Activated CD4-positive, alpha-beta T cell treated with anti-CD3 and anti-CD28 coated beads, Interleukin-2, amount 50 U/mL, for 48 hours (primary cell): ENCODE measurements at places on chromosomes 3 and 15.

GRCh38 chr3:147355084-147355752 is 51.1 kb downstream of the ZIC4 start:
- DNase-seq: no peak

GRCh38 chr3:181316482-181316881 is 326.9 kb upstream of the DNAJC19 start:
- DNase-seq: no peak

GRCh38 chr3:127655641-127656040 is 17.1 kb upstream of the ABTB1 start:
- no peak for DNase-seq

- DNase-seq: no peak
These were observed 48.1 kb downstream of the SH3BP5 start for GRCh38 chr3:15284121-15284889.

- peak; percentile 56 for DNase-seq
These were observed 5.6 kb upstream of the MFGE8 start for GRCh38 chr15:88918738-88919137.

GRCh38 chr3:133943031-133943535 is 47.4 kb upstream of the RAB6B start:
- no peak for DNase-seq

DNA sequence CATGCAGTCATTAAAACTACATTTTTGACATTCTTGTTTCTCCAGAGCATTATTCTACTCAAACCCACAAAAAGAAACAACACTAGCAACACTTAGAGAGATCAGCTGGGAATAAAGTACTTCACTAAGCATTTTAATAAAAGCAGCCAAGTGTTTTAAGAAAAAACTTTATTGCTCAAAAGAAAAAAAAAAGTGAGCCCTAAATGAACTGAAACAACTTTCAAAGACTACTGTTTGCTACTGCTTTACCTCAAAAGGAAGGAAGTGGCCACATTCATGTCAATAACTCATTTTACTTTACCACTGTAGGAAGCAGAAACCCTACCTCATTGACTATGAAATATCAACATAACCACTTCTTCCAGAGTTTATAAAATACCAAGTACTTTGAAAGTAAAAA is 91.3 kb downstream of the UACA start:
- DNase-seq: no peak

GRCh38 chr3:185717627-185718402 is 107.0 kb downstream of the IGF2BP2 start:
- no peak for DNase-seq

GRCh38 chr3:52458770-52459545 is 3.6 kb downstream of the NISCH start:
- no peak for DNase-seq

DNA sequence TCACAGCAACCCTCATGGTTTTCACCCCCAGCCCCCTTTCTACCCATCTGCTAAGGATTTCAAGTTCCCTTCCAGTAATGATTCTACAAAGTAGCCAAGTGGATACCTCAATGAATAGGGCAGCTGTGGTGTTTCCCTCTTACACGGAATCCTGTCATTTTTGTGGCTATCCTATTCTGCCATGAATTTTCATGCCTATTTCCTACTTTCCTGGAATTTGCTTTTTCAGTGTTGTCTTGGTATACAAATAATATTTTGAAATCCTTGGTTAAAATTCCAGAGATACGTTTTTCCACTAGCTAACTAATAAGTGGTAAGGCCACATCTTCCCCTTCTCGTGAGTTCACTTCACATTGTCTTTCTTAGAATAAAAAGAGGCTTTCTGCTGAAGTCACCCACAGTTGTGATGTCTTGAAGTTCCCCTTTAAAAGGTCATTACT is 7.5 kb downstream of the ADPRH start:
- DNase-seq: no peak

- no peak for DNase-seq
These were observed 17.4 kb upstream of the BDH1 start for GRCh38 chr3:197573048-197573767.

GRCh38 chr3:97425002-97425401 is 339.6 kb upstream of the ARL6 start:
- no peak for DNase-seq

- DNase-seq: no peak
These were observed 50.9 kb upstream of the OSTN start for GRCh38 chr3:191148131-191148530.

- no peak for DNase-seq
These were observed 233.0 kb upstream of the KCNMB2 start for GRCh38 chr3:178302966-178303930.

DNA sequence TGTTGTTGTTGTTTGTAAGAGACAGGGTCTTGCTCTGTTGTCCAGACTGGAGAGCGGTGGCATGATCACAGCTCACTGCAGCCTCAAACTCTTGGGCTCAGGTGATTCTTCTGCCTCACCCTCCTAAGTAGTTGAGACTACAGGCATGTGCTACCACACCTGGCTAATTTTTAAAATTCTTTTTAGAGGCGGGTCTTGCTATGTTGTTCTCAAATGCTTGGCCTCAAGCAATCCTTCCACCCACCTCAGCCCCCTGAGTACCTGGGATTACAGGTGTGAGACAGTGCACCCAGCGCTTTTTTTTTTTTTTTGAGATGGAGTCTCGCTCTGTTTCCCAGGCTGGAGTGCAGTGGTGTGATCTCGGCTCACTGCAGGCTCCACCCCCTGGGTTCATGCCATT is 46.7 kb downstream of the TMOD3 start:
- DNase-seq: no peak

DNA sequence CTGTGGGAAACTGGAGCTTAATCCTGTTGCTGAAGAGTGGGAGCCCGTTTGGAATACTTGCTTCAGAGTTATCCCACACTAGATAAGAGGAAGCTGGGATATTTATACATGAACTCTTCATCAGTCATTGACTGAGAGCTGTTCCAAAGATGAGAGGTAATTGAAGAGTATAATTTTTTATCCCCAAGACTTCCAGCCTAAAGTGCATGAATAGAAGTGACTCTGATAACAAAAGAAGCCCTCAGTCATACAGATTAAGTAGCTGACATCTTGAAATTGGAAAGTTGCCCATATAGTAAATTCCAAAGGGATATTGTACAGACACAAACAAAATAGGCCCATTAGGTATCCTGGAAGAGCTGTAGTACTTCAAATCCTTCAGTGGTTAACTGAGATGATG is 268.0 kb downstream of the EPHA3 start:
- DNase-seq: no peak

- DNase-seq: no peak
These were observed 25.6 kb downstream of the FAM43A start for GRCh38 chr3:194711286-194711685.
